ENCODE measurements at places on chromosomes 12 and 14.

DNA sequence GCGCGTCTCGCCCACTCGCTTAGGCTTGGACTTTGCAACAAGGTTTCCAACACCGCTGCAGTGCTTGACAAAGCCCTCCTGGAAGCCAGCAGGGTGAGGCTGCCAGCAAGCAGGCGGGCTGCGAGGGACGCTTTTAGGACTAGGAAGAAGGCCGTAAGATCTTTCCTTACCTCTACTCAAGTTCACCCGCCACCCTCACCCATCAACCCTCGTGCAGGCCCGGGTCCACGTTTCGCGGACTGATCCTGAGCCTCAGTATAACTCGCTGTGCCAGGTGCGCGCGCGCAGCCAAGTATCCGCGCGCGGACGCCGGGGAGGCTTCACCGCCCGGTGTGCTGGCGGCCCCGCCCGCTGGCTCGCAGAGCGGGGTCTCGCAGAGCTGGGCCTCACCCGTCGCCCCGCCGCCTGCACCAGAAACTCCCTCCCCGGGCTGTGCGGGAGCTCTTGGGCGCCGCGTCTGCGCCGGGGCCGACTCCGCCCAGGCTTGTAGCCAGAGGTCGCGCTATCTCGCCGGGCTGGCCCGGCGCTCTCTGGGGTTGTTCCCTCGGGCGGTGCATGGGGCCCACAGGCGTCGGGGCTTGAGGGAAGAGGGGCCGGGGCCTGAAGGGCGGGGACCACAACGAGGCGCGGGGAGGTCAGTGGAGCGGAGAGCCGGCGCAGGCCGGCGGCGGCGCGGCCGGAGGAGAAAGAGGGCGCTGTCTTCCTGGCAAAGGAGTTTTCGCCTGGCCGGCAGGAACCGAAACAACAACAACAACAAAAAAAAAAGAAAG is 7.6 kb upstream of the SIX1 start:
- no peak for DNase-seq

GRCh38 chr12:27428466-27428865 is 18.1 kb upstream of the SMCO2 start:
- DNase-seq, result no peak

- DNase-seq, result no peak
These were observed 46.7 kb upstream of the PNMA1 start for GRCh38 chr14:73760598-73761586.

GRCh38 chr14:49105956-49106355 is 480.2 kb downstream of the RPS29 start:
- DNase-seq, result no peak

- DNase-seq, result no peak
These were observed 5.9 kb downstream of the PSMB5 start for GRCh38 chr14:23028799-23029198.
